ENCODE measurements at places on chromosomes 2 and 18. TPM values are rescaled to one million over a fixed set of nuclear protein-coding genes. Genes with fewer than 3 reads are reported as not detected.

Gene KIAA2012
- total RNA-seq = not detected

Gene CNDP1
- not detected for total RNA-seq

Gene PPP4R3B
- 31.2 TPM for total RNA-seq

Gene TRIB2
- 9.9 TPM for total RNA-seq

Gene LYG2
- total RNA-seq = not detected

Gene CFAP65
- not detected for total RNA-seq

Gene ICOS
- not detected for total RNA-seq

Gene STARD6
- total RNA-seq = not detected

Gene PARD3B
- total RNA-seq = 6.8 TPM

Gene FAM161A
- total RNA-seq = 0.70 TPM

Gene CEBPZ
- 19.7 TPM for total RNA-seq

Gene AKAIN1
- total RNA-seq = not detected

Gene WDR75
- 31.1 TPM for total RNA-seq

Gene LCT
- not detected for total RNA-seq

Gene CENPA
- 0.23 TPM for total RNA-seq

Gene TRABD2A
- total RNA-seq = 0.51 TPM

Gene DSG1
- total RNA-seq = not detected

Gene NYAP2
- total RNA-seq = not detected

Gene GAD1
- not detected for total RNA-seq

Gene ASPRV1
- total RNA-seq = 0.70 TPM

Gene SPATS2L
- 77.3 TPM for total RNA-seq

Measured in pericardium fibroblast (primary cell).